Left lung (tissue), 14 donors: ENCODE measurements at places on chromosomes 3 and 15. TPM values are rescaled to one million over a fixed set of nuclear protein-coding genes. Genes with fewer than 3 reads are reported as not detected.

- no peaks in the 10 kb centered on the region for H3K36me3 ChIP-seq
- peak overlapping the region; percentile 64 for H3K27ac ChIP-seq
- no peak for DNase-seq
- no peak overlapping the region for H3K4me3 ChIP-seq
- no peaks in the 10 kb centered on the region for H3K4me1 ChIP-seq
Measured at GRCh38 chr3:156483426-156483825, 71.5 kb downstream of the SSR3 start.

DNA sequence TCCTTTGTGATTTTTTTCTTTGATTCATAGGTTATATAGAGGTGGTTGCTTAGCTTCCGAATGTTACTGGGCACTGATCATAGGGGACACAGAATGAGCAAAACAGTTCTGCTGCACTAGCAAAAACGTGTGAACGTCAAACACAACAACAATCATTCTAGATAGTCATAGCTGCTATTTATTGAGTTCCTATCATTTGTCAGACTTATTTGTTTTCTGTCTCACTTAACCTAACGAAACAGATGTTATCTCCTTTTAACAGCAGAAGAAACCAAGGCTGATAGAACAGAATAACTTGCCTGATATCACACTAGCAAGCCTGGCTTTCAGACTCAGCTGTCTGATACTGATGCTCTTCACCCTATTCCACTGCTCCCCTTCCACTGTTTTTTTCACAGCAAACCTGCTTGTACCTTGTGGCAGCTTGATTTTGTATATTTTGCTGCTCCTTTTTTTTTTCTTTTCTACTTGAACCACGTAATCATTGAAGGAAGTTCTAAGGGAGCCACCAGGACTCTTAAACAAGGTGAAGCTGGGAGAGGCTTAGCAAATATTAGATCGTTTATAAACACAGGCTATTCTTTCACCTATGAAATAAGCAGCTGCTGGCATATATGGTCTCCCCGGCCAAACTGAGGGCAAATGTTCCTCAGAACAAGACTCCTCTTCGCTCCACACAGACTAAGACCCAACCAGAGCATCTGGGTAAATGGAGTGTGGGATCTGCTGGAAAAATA lies 78.8 kb downstream of the MCF2L2 start:
- H3K27me3 ChIP-seq, result no peaks in the 10 kb centered on the region
- no peak for DNase-seq
- H3K4me3 ChIP-seq, result no peak overlapping the region
- H3K4me1 ChIP-seq, result no peaks in the 10 kb centered on the region

- no peaks in the 10 kb centered on the region for H3K27me3 ChIP-seq
- H3K4me3 ChIP-seq, result no peak overlapping the region
- H3K27ac ChIP-seq, result no peak overlapping the region
- no peaks in the 10 kb centered on the region for H3K4me1 ChIP-seq
- DNase-seq, result no peak
- no peaks in the 10 kb centered on the region for H3K36me3 ChIP-seq
Measured at GRCh38 chr3:4008205-4008604, 209.0 kb downstream of the LRRN1 start.

Gene TMEM40
- 1.4 TPM for total RNA-seq

- no peak overlapping the region for H3K4me3 ChIP-seq
- H3K36me3 ChIP-seq, result no peaks in the 10 kb centered on the region
- peaks cover 28% of the 10 kb centered on the region for H3K4me1 ChIP-seq
- no peaks in the 10 kb centered on the region for H3K27me3 ChIP-seq
- DNase-seq, result no peak
Measured at GRCh38 chr3:187798531-187799530, 53.6 kb upstream of the BCL6 start.

DNA sequence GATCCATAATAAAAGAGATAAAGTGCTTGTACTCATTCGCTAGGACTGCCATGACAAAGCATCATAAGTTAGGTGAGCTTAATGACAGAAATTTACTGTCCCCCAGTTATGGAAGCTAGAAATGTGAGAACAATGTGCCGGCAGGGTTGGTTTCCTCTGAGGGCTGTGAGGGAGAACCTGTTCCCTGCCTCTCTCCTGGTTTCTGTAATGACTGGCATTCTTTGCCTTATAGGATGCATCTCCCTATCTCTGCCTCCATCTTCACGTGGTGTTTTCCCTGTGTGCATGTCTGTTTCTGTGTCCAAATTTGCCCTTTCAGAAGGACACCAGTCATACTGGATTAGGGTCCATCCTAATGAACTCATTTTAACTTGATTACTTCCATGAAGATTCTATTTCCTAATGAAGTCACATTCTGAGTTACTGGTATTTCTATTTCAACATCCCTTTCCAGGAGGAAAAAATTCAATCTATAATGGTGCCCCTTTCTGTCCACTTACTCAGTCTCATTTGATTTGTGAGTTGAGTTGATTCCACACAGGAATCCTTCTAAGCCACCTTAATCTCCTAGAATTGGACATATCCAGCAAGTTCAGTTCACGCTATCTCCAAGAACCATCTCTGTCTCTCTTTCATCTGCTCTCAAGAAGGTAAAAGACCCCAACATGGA lies 71.2 kb upstream of the LIPC start:
- DNase-seq, result no peak
- no peaks in the 10 kb centered on the region for H3K27me3 ChIP-seq
- no peaks in the 10 kb centered on the region for H3K36me3 ChIP-seq
- no peak overlapping the region for H3K27ac ChIP-seq
- peaks cover 30% of the 10 kb centered on the region for H3K4me1 ChIP-seq

GRCh38 chr3:157939166-157939565 lies 167.1 kb downstream of the SHOX2 start:
- no peaks in the 10 kb centered on the region for H3K27me3 ChIP-seq
- no peak for DNase-seq
- H3K27ac ChIP-seq, result no peak overlapping the region
- no peak overlapping the region for H3K4me3 ChIP-seq
- H3K36me3 ChIP-seq, result no peaks in the 10 kb centered on the region

GRCh38 chr3:178288074-178288473 lies 248.2 kb upstream of the KCNMB2 start:
- H3K4me1 ChIP-seq, result no peaks in the 10 kb centered on the region
- H3K27ac ChIP-seq, result no peak overlapping the region

DNA sequence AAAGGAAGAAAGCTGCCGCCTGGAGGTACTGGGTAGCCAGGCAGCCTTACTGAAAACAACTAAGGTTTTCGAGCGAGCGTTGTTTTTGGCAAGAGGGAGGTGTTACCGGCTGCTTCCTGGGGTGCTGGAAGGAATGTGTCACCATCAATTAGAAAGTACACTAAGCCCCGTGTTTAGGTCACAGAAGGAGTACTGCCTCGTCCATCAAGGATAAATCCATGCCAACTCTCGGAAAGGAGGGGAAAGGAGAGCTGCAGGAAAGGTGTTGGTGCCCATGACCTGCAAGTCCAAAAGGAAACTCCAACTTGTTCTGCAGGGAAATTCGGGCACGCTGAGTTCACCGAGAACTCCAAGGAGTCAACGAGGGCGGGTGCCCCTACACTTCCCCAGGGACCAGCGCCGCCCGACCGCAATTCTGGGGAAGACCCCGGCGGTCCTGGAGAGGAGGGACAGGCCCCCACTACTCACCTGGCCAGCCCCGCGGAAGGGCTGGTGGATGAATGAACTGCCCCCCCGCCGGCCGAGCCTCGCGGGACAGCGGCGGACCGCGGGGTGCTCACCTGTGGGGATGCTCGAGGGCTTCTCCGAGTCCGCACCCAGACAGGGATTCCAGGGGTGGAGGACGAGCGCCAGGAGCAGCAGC lies 542 bp downstream of the PLOD2 start:
- H3K36me3 ChIP-seq, result no peaks in the 10 kb centered on the region
- peak; percentile 82 for DNase-seq
- peaks cover 40% of the 10 kb centered on the region for H3K27me3 ChIP-seq

Gene LRRC34
- total RNA-seq, result 2.4 TPM

Gene ECE2
- total RNA-seq, result not detected

DNA sequence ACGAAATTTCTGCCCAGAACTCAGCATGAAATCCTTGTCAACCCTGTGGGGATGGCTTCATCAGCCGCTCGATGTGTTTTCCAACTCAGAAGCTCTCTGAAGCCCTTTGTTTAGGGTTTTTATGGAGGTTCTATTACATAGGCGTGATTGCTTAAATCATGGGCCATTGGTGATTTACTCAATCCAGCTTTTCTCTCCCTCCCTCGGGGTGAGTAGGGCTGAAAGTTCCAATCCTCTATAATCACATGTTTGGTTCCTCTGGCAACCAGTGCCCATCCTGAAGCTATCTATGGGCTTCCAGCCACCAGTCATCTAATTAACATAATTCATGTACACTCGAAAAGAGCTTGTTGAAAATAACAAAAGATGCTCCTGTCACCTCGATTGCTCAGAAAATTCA lies 51.6 kb downstream of the GATM start:
- H3K27ac ChIP-seq, result no peak overlapping the region
- H3K4me3 ChIP-seq, result no peak overlapping the region
- peaks cover 4% of the 10 kb centered on the region for H3K27me3 ChIP-seq
- no peaks in the 10 kb centered on the region for H3K36me3 ChIP-seq
- no peaks in the 10 kb centered on the region for H3K4me1 ChIP-seq

DNA sequence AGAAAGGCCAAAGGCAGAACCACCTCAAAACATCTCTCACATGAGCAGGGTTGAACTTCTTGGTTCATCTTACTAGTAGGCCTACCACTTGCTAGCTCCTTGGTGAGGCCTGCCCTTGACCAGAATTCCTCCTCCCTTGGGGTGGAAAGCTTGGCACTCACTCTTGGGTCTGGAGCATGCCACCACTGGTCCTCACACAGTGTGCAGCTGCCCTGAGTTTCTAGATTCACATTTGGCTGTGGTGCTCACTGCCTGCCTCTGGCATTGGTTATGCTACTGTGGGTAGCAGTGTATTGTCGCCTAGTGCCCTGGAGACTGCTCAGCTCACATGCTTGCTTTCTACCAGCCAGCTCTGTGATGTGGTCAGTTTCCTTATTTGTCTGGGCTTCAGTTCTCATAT lies 23.7 kb downstream of the OXNAD1 start:
- peaks cover 34% of the 10 kb centered on the region for H3K4me1 ChIP-seq
- H3K36me3 ChIP-seq, result no peaks in the 10 kb centered on the region
- no peak for DNase-seq
- H3K27ac ChIP-seq, result no peak overlapping the region
- H3K27me3 ChIP-seq, result no peaks in the 10 kb centered on the region

Gene TUSC7
- not detected for total RNA-seq

DNA sequence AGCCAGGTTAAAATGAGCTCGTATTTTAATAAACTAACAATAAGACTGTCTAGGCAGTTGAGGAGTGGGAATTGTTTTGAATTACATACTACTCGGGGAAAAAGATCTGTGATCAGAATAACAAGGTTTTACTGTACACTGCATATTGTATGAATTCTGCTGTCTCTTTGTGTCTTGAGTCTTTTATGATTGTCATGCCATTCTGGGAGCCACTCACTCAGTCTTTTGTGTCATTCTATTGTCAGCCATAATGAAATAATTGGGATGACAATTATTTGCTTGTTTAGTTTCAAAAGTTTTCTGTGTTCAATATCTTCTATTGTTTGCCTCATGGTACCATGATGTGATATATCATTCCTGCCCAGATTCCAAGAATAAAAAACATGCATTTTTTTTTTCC lies 339.6 kb upstream of the TBL1XR1 start:
- H3K4me1 ChIP-seq, result peaks cover 9% of the 10 kb centered on the region
- no peaks in the 10 kb centered on the region for H3K36me3 ChIP-seq
- no peak overlapping the region for H3K4me3 ChIP-seq
- no peak overlapping the region for H3K27ac ChIP-seq

DNA sequence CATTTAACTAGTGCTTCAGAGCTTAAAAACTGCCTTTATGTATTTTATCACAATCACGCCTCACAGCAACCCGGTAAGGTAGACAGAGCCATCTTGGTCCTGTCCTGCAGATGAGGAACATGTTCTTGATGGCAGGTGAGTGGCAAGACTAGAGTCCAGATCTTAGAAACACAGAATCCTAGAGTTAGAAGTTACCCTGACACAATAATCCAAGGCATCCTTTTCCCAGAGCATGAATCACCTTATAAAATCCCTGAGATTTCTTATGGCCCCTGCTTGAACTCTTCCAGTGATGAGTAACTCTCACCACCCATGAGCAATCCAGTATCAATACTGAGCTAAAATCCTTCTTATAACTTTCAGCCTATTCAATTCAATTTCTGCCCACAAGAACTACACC lies 16.9 kb downstream of the POPDC2 start:
- DNase-seq, result no peak
- H3K27ac ChIP-seq, result no peak overlapping the region
- no peak overlapping the region for H3K4me3 ChIP-seq
- no peaks in the 10 kb centered on the region for H3K27me3 ChIP-seq
- peaks cover 4% of the 10 kb centered on the region for H3K36me3 ChIP-seq
- peaks cover 12% of the 10 kb centered on the region for H3K4me1 ChIP-seq

Gene MLF1
- 12.0 TPM for total RNA-seq

Gene TIMP4
- 11.3 TPM for total RNA-seq

GRCh38 chr3:21747966-21748555 lies 2.9 kb downstream of the ZNF385D start:
- H3K27ac ChIP-seq, result no peak overlapping the region
- H3K36me3 ChIP-seq, result no peaks in the 10 kb centered on the region
- H3K4me1 ChIP-seq, result no peaks in the 10 kb centered on the region
- H3K27me3 ChIP-seq, result no peaks in the 10 kb centered on the region
- no peak overlapping the region for H3K4me3 ChIP-seq
- DNase-seq, result no peak

Gene P2RY1
- total RNA-seq, result 17.2 TPM

GRCh38 chr3:70067860-70068521 lies 68.5 kb downstream of the SAMMSON start:
- H3K4me3 ChIP-seq, result no peak overlapping the region
- no peak for DNase-seq

Gene FOXB1
- total RNA-seq, result not detected

Gene MTFMT
- 12.7 TPM for total RNA-seq

Gene HHATL
- total RNA-seq, result 1.0 TPM

DNA sequence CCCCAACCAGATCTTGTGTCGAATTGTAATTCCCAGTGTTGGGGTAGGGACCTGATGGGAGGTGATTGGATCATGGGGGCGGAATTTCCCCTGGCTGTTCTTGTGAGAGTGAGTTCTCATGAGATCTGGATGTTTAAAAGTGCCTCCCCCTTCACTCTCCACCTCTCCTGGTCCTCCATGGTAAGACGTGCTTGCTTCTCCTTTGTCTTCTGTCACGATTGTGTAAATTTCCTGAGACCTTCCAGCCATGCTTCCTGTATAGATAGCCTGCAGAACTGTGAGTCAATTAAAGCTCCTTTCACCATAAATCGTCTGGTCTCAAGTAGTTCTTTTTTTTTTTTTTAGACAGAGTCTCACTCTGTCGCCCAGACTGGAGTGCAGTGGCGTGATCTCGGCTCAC lies 42.3 kb downstream of the NR1D2 start:
- H3K4me1 ChIP-seq, result no peaks in the 10 kb centered on the region
- no peaks in the 10 kb centered on the region for H3K36me3 ChIP-seq
- no peak for DNase-seq
- no peak overlapping the region for H3K4me3 ChIP-seq

Gene ACVR2B
- 5.2 TPM for total RNA-seq

- peaks cover 45% of the 10 kb centered on the region for H3K4me1 ChIP-seq
- H3K4me3 ChIP-seq, result no peak overlapping the region
- H3K27me3 ChIP-seq, result no peaks in the 10 kb centered on the region
Measured at GRCh38 chr3:186152889-186153292, 44.0 kb upstream of the ETV5 start.

DNA sequence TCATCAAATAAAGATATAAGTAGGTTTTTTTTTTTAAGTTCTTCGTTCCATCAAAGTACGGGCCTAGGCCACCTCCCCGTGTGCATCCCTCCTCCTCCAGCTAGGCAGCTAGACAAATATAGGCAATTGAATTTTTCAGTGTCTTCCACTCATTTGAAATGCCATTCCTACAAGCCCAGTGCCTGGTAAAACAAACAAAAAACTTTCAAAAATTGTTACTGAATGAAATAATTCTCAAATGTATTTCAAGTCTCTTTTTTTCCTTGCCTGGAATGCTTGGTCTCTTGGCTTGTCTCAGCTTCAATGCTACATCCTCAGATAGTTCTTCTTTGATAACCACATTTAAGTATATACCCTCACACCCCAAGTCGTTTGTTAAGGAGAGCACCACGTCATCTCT lies 3.8 kb downstream of the EIF2AK4 start:
- DNase-seq, result no peak
- no peaks in the 10 kb centered on the region for H3K27me3 ChIP-seq
- H3K4me1 ChIP-seq, result peaks cover 7% of the 10 kb centered on the region
